ENCODE measurements at places on chromosomes 13 and 19.

- no peak for DNase-seq
Observed at GRCh38 chr13:29498426-29499040, 97.0 kb downstream of the SLC7A1 start.

GRCh38 chr13:79500829-79501228 is 19.9 kb downstream of the NDFIP2 start:
- DNase-seq, result no peak

DNA sequence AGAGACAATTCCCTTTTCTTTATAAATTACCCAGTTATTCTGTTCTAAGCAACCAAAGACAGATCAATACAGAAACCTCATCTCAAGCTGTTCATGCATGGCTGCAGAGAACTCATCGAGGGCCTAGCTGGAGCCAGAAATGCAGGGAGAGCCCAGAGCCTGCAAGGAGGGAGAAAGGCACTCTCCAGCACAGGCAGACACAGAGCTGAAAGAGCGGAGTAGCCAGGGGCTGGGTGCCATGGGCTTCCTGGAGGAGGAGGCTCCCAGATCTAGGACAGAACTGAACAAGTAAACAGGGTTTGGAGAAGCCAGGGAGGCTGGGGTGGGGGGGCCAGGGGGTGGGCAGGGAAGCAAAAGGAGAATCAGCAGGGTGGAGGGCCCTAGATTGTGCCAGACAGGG is 144.2 kb upstream of the ZNF507 start:
- no peak for DNase-seq

DNA sequence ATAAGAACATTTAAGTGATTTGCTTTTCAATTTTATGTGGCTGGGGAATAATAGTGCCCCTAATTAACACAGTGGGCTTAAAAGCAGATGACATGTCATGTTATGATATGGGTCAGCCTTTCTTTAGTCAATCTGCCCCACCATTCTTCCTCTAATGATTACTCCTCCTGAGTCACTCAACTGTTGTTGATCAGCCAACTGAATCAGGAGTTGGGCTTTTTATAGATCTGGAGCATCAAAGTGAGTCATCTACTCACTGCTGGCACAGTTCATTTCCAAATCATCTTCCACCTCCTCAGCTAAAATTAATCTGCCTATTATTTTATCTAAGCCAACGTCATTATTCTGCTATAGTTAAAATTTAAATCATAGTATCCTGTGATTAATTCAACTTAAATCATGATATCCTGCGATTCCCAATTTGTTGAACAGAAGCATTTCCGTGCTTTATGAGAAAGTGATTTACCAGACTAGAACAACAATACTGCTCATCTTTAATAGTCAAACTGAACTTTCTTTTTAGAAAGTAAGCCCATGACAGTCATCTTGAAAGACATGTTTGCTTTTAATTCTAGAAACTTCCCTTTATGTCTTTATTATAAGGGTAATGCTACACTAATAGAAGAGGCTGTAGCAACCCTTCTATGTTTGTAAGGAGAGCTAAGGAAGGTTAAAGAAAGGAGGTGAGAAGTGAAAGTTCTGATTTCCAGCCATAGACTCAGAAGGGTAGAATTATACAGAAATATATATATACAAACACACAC is 551.4 kb downstream of the TBC1D4 start:
- DNase-seq, result no peak

DNA sequence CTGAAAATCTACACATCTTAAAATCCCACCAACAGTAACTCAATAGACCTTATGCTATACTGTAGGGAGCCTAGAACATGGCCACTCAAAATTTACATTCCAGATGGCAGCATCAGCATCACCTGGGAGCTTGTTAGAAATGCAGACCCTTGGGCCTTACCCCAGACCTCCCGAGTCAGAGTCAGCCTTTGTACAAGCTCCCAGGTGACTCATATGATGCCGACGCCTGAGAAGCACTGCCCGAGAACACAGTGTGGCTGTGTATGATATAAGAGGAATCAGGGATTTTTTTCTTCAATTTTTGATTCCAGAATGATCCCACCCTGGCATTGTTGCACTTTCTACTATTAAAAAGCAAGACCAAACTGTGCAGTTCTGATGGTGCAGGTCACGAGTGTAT is 35.9 kb upstream of the CNMD start:
- DNase-seq, result no peak

GRCh38 chr13:93750676-93751075 is 524.1 kb downstream of the GPC6 start:
- DNase-seq, result no peak

DNA sequence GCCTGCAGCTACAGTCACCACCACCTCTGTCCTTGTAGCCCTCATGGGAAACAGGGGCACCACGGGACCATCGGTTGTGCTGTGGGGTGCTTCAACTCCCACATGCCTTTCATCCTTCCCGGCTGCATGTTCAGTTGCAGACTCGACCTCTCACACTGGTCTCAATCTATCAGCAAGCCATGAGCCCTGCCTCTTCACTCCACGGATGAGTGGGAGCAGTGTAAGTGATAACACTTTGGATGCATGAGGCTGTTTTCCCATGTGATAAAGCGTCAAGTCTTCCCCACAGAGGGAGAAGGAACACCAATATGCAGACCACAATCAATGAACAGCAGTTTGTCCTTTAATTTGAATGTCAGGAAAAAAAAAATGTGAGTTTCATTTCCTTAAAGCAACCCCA is 12.2 kb downstream of the SERP2 start:
- DNase-seq, result no peak

DNA sequence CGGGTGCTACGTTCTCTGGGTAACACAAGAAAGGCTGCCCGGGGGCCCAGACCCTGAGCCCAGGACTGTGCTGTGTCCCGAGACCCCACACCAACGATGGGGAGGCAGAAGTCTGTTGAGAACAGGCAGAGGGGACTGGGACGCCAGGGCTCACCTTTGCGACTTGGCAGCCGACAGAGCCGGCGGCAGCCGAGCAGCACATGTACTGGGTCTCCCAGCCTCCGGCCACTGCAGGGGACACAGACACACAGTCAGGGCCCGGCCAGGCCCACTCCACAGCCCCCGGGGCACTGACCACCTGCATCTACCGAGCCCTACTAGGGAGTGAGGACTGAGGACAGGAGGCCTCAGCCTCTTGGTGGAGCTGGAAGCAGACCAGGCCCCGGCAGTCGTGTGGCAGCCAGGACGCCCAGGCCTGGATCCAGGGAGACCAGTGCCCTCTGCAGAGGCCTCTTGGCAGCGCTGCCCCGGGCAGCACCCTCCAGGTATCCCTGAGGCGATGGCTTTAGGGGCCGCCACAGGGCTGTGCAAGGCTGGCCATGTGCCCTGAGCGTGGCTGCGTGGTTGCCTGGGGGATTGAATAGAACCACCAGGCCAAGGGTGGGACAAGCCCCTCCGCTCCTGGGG is 5.6 kb upstream of the ATP8B3 start:
- no peak for DNase-seq

- DNase-seq, result no peak
Observed at GRCh38 chr19:19081642-19082151, 17.9 kb downstream of the SLC25A42 start.

- DNase-seq, result no peak
Observed at GRCh38 chr13:98752467-98753290, at the start of gene SLC15A1. TSS of gene SLC15A1 (minus strand) at chr13:98752672. CDS start at chr13:98752598, 74 bp downstream.

- DNase-seq, result no peak
Observed at GRCh38 chr13:94317063-94317491, 162.4 kb downstream of the DCT start.

DNA sequence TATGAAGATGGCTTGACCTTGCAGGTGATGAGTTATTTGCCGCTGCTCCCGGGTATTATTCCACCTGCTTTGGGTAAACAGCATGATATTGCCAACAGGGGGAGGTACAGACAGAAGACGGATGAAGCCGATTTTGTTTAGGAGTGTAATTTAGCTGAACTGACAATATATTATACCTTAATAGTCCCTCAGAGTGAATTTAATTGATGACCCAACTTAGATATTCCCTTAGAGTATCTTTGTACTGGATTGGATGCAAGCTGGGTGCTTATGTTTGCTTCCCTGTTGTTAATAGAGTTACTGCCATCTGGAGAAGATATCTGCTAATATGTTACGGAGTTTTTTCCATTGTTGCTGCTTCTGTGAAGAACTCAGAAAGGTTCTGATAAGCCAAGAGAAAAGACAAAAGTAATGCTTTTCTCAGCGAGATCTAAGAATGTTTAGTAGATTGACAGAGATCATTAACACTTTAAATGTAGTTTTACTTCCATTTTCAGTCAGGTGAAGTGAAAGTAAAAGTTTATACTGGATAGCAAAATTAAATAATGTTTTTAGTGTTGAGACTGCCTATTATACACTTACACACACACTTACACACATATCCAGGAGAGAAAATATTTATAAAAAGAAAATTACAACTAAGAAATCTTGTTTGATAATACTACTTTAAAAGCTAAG is 2220.8 kb upstream of the PCDH20 start:
- no peak for DNase-seq

GRCh38 chr13:23021906-23022305 is 158.9 kb upstream of the SGCG start:
- DNase-seq, result no peak

- no peak for DNase-seq
Observed at GRCh38 chr19:44942067-44942571, at the start of gene APOC4. TSS of gene APOC4 (plus strand) at chr19:44942237. CDS start at chr19:44942278, 41 bp downstream.

DNA sequence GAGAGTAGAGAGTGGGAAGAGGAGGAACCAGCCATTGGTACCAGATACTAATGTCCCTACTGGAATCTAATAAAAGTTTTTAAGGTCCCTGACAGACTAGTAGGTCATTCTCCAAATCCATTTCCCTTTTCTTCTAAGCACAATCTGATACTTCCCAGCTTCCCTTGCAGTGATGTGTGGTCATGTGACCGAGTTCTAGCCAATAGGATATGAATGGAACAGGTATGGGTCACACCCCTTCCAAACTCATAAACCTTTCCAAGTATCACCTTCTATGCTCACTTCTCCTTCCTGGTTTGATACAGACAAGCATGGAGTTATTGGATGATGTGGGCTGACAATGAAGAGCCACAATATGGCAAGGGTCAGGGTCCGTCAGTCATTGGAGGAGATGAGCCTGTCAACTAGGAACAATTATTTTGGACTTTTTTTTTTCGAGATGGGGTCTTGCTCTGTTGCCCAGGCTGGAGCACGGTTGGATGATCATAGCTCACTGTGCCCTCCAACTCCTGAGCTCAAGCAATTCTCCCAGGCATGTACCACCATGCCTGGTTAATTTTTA is 54.8 kb downstream of the CACNA1A start:
- DNase-seq, result no peak

GRCh38 chr13:65468628-65469027 is 1761.5 kb downstream of the PCDH9 start:
- DNase-seq, result no peak

GRCh38 chr19:5536337-5536894 is 31.3 kb downstream of the TINCR start:
- DNase-seq, result no peak

DNA sequence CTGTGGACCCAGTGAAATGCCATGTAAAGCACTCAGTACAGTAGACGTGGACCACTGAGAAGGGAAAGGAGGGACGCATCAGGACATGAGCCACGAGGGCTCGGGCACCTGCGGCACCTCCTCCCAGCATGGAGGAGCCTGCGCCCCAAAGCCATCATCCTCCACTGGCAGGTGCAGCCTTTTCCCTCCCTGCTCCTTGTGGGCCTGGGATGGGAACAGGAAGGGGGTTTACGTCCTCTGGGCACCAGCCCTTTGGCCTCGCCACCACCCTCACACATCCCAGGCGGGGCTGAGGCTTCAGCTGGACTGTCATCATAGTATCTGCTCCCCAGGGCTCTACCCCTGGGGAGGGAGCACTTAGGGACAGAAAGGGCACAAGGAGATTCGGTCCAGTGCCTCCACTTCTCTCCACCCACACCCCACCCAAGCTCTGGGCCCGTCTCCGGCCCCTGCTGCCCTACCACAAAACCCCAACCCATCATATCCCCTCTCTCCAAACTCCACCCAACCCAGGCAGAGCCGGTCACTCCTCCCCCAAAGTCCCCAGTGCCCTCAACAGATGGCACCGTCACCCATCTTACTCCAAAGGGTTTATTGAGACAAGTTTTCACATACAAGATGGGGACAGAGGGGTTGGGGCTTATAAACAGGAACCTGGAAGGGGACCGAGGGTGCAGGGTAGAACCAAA is 2.2 kb upstream of the PRKD2 start:
- DNase-seq, result no peak

DNA sequence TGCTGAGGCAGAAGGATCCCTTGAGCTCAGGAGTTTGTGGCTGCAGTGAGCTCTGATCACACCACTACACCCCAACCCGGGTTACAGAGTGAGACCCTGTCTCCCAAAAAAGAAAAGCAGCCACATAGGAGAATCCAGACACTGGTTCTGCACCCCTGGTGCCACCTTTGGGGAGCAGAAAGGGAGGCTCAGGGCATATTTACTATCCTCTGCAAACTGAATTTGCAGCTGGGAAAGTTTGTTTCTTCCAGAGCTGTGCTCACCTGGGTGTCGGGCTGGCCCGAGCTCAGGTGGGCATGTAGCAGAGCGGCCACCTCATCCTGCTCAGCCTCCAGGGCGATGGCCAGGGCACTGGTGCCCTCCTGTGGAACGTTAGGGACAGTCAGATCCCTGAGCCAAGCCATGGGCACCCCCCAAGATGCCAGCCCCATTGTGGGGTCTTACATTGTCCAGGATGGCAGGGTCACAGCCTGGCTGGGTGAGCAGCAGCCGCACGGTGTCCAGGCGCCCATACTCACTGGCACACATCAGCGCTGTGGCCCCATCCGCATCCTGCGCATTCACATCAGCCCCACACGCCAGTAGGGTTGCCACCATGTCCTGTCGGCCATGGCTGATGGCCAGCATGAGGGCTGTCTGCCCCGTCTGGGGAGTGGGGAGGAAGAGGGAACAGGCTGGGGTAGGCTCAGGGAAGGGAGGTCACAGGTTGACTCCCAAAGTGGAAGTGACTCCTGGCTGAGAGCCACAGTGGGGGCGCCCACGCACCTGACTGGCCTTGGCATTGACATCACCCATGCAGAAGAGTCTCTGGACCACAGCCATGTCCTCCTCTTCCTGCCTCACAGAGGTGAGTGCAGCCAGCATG is 3.1 kb downstream of the RPS28 start:
- no peak for DNase-seq

- DNase-seq, result no peak
Observed at GRCh38 chr13:96052656-96053002, 572 bp downstream of the UGGT2 start.
